ENCODE measurements at places on chromosomes 1 and 21. TPM values are rescaled to one million over a fixed set of nuclear protein-coding genes. Genes with fewer than 3 reads are reported as not detected.

Gene TMEM82
- total RNA-seq, result not detected

Gene PIK3CD
- 12.7 TPM for total RNA-seq

Gene TNFAIP8L2
- total RNA-seq, result not detected

Gene GJB3
- not detected for total RNA-seq

Gene KRTAP10-5
- not detected for total RNA-seq

Gene CRYAA
- not detected for total RNA-seq

Gene PGLYRP3
- total RNA-seq, result not detected

Gene PCNX2
- 68.4 TPM for total RNA-seq

Gene SPRR2G
- not detected for total RNA-seq

Gene KIF21B
- under 0.01 TPM for total RNA-seq

Gene INSRR
- 0.29 TPM for total RNA-seq

Gene CELA3A
- total RNA-seq, result not detected

Gene PRKCZ
- total RNA-seq, result 0.72 TPM

Gene DIO1
- total RNA-seq, result not detected

Gene CFAP410
- 14.5 TPM for total RNA-seq

Gene FMO4
- 8.5 TPM for total RNA-seq

Gene DFFA
- total RNA-seq, result 27.9 TPM

Gene S100A7A
- total RNA-seq, result not detected

Gene PROK1
- total RNA-seq, result not detected

Gene LCE6A
- not detected for total RNA-seq

Gene ZRANB2
- total RNA-seq, result 36.2 TPM

Gene OR2T35
- not detected for total RNA-seq

Gene FAM131C
- total RNA-seq, result not detected

Gene CNIH3
- 3.6 TPM for total RNA-seq

Gene FABP3
- 38.0 TPM for total RNA-seq

Gene CBR3
- total RNA-seq, result 22.7 TPM

Gene CCDC30
- 4.7 TPM for total RNA-seq

Gene FAM163A
- not detected for total RNA-seq

Gene ROR1
- total RNA-seq, result 46.9 TPM

Gene CFHR5
- total RNA-seq, result not detected

Gene FDPS
- 191 TPM for total RNA-seq

Gene WDR64
- not detected for total RNA-seq

Gene CAMTA1
- 38.0 TPM for total RNA-seq

Gene INAVA
- total RNA-seq, result 0.36 TPM

Gene C1orf216
- 26.8 TPM for total RNA-seq

Gene STUM
- not detected for total RNA-seq

Gene FCRL4
- not detected for total RNA-seq

Gene RGS4
- total RNA-seq, result 130 TPM

Gene PGLYRP4
- total RNA-seq, result not detected

Gene PLA2G2F
- not detected for total RNA-seq

Gene TEX38
- total RNA-seq, result not detected

Gene C1orf146
- not detected for total RNA-seq

Gene SLC27A3
- total RNA-seq, result 13.8 TPM

Gene FNDC10
- total RNA-seq, result 2.1 TPM

Gene FAM151A
- not detected for total RNA-seq

Gene ZBTB18
- 9.4 TPM for total RNA-seq

Gene NOS1AP
- total RNA-seq, result not detected

Gene KRTAP10-11
- total RNA-seq, result not detected

Gene SPRR2A
- total RNA-seq, result not detected

Gene KLF18
- total RNA-seq, result not detected

Gene PTCH2
- 0.36 TPM for total RNA-seq

Gene SARS1
- total RNA-seq, result 392 TPM

Gene ATP1A2
- 0.72 TPM for total RNA-seq

Gene DCST2
- total RNA-seq, result not detected

Gene VSIG8
- total RNA-seq, result not detected

Gene ASCL5
- total RNA-seq, result not detected

Gene NIPAL3
- total RNA-seq, result 31.8 TPM

Gene KIAA0040
- 1.1 TPM for total RNA-seq

Gene CELA2B
- not detected for total RNA-seq
